Stimulated activated CD4-positive, alpha-beta T cell treated with anti-CD3 and anti-CD28 coated beads, Interleukin-1b, Interleukin-23, amount 100 ng/mL, for 48 hours (primary cell): ENCODE measurements at places on chromosomes 1 and 21.

DNA sequence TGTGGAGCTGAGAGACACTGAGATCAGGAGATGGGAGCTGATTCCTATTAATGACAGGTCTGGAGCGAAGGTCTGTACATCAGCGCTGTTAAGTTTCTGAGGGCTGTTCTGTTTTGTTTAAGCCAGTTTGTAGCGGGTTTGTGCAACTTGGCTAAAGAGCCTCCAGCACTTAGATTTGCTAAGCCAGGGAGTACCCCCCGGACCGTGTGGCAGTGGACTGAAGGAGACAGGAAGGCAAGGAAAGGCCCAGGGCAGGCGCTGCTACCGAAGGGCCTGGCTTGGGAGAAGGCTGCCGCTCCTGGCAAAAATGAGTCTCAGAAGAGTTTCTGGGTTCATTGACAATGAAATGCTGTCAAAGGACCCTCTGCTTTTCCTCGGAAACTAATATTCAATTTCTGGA lies 139.3 kb upstream of the ZNF644 start:
- no peak for DNase-seq

DNA sequence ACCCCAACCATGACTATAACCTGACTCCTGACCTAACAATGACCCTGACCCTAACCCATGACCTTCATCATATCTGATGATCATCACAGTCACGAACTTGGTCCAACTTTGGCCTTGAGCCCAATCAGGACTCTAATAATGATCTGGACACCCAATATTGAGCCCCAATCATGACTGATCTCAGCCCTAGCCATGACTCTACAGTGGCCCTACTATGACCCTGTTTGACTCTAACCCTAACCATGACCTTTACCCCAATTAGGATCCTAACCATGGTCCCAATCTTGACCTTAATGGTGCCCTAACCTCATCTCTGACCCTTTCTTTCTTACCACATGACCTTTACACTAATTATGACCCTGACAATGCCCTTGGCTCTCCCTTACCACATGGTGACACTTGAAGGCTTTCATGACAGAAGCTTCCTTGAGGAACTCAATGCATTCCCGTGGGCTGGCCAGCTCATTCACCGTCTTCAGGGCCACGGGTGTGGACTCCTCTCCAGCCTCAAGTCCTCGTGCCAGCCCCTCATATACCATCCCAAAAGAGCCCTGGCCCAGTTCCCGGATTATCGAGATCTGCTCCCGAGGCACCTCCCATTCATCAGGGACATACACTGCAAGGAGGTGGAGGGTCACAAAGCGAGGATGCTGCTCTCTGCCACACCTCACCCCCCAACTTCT lies 16.2 kb downstream of the INSRR start:
- no peak for DNase-seq

DNA sequence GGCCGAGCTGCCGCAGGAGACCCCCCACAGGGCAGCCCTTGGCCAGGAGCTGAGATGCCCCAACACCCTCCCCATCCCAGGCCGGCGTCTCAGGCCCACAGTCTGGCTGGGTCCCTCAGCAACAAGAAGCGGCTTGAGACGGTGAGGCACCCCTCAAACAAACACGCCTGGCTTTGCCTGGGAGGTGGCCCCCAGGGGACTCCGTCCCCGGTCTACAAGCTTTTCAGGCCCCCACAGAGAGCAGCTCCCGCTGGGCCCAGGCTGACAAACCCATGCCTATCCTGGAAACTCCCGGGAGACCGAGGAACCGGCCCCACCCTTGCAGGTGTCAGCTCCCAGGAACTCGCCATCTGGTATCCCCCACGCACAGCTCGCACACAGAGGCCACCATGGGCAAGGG lies 67.0 kb downstream of the ARHGEF16 start:
- DNase-seq, result no peak

DNA sequence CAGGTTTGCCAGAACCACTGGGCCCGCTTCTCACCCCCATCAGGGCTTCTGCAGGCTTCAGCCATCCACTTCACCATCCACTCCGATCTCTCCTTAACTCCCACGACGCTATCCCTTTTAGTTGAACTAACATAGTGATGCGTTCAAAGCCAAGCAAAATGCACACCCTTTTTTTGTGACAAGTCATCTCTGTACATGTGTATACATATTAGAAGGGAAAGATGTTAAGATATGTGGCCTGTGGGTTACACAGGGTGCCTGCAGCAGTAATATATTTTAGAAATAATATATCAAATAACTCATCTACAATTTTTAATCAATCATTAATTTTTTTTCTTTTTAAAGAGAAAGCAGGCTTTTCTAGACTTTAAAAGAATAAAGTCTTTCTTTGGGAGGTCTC lies 114.6 kb downstream of the NBPF12 start:
- DNase-seq, result no peak

- DNase-seq, result no peak
These were observed 28.9 kb downstream of the PBX1 start for GRCh38 chr1:164587617-164588501.
